ENCODE measurements at places on chromosomes 1 and 21.

DNA sequence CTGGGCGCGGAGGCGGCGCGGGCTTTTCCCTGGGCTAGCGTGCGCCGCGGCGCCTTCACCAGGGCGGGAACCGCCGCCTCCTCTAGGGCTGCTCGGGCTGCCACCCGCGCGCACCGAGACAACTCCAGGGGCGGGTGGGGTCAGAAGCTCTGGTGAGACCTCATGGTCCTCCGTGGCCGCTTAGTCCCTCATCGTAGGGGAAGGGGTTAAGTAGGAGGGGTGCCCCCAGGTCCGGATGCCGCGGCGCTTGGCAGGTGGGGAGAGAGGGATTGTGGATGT is 559 bp downstream of the SERTAD4 start:
- DNase-seq = no peak

DNA sequence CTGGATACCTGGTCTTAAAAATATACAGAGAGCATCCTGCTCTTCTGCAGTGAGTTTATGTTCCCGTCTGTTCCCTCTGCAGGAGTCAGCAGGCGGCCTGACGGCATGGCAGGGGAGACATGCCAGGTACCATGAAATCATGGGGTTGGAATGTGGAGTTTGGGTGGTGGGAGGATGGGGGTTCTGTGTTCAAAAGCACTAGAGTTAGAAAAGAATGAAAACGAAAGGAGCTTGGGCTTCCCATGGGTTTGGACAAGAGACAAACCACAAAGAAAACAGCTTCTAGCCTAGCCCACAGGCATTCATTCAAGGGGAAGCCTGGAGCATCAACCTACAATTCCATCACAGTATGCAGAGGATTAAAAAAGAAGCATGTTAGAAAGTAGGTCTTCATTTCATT is 59.9 kb downstream of the WARS2 start:
- DNase-seq = no peak

DNA sequence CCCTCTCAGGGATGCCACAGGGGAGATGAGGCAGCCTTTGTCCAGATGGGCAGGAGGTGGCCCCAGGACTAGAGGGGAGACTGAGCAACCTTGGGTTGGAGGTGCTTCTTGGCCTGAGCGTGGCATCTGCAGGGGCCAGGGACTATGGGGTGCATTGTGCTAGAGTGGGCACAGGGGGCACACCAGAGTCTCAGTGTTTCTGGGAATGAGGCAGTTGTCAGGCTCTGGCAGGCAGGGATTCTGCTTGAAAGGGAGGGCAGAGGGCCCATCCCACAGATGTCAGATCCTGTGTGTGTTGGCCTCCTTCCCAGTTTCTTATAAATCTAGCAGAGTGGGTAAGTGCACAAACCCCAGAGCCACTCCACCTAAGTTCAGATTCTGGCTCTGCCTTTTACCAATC is 13.7 kb downstream of the LGR6 start:
- no peak for DNase-seq

- no peak for DNase-seq
Observed at GRCh38 chr1:56920591-56921001, 45.2 kb downstream of the C8B start.

- no peak for DNase-seq
Observed at GRCh38 chr1:51686450-51686849, 69.6 kb downstream of the OSBPL9 start.

DNA sequence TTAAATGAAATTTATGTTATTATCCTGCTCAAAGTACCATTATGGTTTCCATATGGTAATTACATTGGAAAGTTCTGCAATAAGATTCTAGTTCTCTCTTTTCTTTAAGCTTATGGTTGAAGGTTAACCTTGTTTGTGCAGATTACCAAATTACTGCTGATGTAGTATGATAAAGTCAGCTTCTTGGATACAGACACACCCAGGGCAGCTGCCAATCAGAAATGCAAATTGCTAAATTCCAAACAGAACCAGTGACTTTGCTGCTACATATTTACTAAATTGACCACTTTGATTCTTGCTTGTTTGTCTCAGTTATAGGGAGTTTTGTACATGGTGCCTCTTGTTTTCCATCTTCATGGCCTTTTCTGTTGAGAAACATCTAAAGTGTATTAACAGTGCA is 26.5 kb downstream of the GNAT2 start:
- no peak for DNase-seq

DNA sequence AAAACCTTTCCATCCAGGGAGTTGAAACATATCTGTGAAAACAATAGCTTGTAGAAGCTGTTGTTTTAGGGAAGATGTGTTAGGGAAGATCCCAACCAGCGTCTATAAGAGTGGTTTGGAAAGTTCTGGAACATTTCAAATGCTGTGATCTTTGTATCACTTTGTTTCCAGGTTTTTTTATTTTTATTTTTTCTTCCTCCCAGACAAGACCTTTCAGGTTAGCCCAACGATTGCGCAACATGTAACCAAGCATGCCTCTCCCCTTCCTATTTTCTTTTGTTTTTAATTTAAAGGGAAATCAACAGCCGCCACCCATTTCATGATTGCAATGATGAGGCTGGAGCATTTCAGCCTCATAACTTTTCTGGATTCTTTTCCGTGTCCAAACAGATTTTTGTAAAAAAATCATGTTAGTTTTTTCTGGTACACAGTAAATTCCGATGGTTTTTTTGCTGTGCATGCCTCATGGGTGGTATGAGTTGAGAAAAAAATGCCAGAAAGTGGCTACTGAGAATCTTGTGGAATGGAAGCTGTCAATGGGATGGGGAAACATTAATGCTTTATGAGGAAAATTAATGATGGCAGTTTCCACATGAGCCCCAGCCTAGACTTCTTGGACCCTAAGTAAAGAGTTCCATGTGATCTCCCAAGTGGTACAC is 109.3 kb downstream of the RUNX1 start:
- DNase-seq = no peak

GRCh38 chr1:182330303-182330702 is 61.3 kb downstream of the GLUL start:
- no peak for DNase-seq

GRCh38 chr1:52127181-52128180 is 14.4 kb upstream of the ZFYVE9 start:
- no peak for DNase-seq

DNA sequence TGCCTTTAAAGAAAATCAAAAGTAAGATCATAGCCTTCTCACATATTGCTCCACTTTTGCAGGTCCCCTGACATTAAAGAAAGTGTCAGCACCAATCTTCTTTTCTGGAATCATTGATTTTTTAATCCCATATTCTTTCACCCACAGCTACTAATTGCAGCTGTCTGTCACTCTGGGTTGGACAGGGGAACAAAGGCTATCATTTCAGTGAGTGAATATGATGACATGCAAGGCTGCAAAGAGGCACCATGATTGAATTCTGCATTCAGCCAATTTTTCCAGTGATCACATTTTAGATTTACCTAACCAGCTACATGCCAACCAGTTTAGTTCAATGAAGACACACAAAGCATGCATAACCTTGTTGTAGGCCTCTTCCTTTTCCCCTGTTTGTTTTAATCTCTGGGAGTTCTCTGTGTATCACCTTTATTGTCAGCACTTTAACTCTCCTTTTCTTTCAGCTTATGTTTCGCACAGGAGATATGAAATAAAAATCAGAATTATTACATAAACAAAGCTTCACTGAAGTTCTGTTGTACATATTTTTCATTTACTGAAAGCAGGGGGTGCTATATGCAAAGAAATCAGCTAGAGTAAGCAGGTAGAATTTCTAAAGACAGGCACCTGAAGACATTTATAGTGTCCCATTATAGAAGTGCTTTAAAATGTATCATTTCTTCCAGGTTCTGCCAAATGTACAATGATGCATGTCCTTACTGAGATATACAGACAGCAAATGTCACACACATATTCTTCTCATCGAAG is 584.8 kb downstream of the PLA2G4A start:
- no peak for DNase-seq

DNA sequence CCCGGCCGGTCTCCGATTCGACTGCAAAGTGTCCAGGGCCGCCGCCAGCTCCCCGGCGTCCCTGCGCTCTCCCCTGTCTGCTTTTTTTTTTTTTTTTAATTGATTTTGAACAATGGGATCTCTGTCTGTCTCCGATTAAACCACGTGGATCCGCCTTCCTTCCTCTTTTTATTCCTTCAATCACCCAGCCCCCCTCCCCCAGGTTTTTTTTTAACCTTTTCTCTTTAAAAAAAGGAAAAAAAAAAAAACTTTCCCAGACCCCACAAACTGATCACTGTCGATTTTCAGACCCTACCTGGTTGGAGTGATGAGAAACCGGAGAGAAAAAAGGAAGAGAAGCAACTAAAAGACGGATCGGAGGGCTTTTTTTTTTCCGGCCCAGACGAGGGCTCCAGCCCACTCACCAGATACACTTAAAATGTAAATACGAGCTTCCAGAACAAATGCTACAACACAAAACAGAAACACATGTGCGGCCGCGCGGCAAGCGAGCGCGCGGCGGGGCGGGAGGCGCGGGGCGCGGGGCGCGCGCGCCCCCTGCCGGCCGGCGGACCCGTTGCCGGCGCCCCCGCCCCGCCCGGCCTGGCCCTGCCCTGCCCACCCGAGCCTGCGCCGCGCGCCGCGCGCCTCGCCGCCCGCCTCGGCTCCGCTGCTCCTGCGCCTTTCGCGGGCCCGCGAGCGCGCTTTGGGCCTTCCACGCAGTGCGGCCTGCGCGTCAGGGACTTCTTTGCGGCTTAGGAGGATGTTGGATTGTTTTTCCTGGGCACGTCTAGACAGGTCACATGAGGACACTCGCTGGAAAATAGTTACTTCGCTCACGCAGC is at the start of gene RCC2:
Gene RCC2 (minus strand): TSS at position 428 of the 824 bp plus-strand sequence. CDS start 1,163 bp downstream, outside the sequence.
- DNase-seq = peak; percentile 72

DNA sequence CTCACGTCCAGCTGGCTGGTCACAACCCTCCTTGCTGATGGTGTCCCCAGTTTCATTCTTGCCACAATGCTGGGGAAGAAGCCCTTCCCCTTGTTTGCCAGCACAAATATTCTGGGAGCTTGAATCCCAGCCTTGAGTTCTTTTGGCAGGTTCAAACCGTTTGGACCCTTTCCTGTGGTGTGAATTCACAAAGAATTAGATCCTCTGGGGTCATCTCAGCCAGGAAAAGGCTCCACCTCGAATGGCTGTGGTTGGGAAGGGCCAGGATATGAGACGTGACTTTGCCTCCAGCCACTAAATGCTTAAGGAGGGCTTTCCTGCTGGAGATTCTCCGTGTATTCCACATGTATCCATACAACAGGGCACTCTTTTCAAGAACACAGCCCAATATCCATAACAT is 66.9 kb downstream of the MRPL37 start:
- no peak for DNase-seq

- no peak for DNase-seq
Observed at GRCh38 chr1:191709215-191709614, 449.0 kb upstream of the RGS18 start.

- no peak for DNase-seq
Observed at GRCh38 chr1:214021321-214021720, 33.5 kb downstream of the PROX1 start.

- no peak for DNase-seq
Observed at GRCh38 chr1:244084763-244085162, 33.7 kb downstream of the ZBTB18 start.

DNA sequence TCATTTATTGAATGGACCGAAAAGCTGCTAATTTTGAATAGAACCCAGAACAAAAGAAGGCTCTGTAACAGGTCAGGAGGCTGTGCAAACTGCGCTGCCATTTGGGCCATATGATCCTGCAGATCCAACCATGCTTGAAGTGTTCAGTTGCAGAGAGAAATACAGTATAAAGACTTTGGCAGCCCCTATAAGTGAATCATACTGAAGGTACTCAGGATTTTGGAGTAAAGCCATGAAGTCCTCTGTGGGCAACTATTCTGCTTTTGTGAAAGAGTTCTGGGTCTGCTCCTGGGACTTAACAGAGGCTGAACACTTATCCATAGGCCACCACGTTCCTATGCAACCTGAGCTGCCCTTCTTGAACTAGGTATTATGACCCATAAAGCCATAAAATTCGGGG is 1613.6 kb upstream of the PRMT6 start:
- DNase-seq = no peak

- no peak for DNase-seq
Observed at GRCh38 chr21:36533468-36533848, 53.5 kb upstream of the CLDN14 start.
